Stimulated activated CD8-positive, alpha-beta memory T cell treated with anti-CD3 and anti-CD28 coated beads, Interleukin-7, amount 100 ng/mL, for 48 hours (primary cell): ENCODE measurements at places on chromosomes 4 and X.

DNA sequence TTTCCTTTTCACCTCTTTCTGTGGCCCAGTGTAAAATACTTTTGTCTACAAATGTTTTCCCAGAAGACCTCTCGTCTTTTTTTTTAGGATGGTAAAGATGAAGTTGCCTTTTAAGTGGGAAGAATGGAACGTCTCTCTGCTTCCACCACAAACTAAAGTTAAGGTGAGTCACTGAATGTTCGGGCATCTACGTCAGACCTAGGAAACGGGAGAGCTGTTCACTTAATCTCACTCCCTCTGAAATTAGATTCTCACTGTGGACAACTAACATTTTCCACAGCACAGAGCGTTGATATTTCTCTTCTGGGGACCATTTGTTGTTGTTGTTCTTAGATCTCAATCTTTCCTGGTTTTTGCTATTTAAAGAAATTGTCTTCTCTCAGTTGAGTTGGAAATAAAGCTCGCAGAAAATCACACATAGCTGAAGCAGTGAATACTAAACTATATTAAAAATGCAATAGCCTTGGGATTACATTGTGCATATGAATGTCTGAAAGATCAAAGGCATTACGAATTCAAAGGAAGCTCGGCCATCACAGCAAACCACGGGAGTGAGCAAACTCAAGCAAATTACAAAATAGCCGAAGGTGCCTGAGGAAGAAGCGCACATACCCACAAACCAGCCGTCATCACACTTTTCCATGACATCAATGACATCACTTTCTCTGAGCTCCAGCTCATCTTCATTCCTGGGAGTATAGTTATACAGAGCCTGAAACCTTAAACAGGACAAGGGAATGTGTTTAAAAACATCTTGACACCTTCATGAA is 53.9 kb upstream of the PDLIM3 start:
- DNase-seq: no peak

GRCh38 chr4:181536196-181536746 is 706.9 kb upstream of the TENM3 start:
- no peak for DNase-seq

DNA sequence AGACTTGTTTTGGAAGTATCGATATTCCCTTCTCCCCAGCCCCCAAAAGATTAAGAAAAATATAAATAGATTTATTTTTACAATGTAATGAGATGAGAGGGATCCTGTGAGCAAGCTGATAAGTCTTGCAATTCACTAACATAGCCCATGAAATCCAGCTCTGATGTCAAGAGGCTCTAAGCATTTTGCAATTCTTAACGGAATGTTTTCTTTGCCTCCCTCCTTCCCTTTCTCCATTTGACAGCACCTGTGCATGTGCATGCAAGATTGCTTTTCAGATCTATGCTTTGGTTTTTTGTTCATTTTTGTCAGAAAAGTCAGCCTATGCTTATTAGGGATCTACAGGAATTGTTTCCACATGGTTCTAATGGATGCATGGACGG is 169.9 kb downstream of the SLIT2 start:
- DNase-seq: no peak

DNA sequence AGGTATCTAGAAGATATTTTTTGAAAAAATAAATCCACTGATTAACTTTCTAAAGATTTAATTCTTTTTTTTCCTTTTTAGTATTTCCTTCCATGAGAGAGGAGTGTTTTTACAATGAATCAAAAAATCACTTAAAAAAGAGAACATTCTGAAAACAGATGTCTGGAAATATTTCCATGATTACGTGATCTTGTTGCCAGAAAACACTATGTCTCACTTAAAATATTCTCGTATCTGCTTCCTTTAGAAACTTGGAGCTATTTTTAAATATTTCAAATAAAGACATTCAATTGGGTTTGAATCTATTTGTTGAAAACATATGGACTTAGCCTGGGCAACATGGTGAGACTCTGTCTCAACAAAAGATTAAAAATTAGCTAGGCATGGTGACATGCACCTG is 232.8 kb upstream of the RASGEF1B start:
- DNase-seq: no peak

GRCh38 chr4:96073461-96073860 is 233.6 kb downstream of the PDHA2 start:
- DNase-seq: no peak

- DNase-seq: no peak
Measured at GRCh38 chr4:168836490-168836889, 173.6 kb downstream of the CBR4 start.

- DNase-seq: no peak
Measured at GRCh38 chrX:1434871-1435240, 17.9 kb downstream of the ASMTL start.

DNA sequence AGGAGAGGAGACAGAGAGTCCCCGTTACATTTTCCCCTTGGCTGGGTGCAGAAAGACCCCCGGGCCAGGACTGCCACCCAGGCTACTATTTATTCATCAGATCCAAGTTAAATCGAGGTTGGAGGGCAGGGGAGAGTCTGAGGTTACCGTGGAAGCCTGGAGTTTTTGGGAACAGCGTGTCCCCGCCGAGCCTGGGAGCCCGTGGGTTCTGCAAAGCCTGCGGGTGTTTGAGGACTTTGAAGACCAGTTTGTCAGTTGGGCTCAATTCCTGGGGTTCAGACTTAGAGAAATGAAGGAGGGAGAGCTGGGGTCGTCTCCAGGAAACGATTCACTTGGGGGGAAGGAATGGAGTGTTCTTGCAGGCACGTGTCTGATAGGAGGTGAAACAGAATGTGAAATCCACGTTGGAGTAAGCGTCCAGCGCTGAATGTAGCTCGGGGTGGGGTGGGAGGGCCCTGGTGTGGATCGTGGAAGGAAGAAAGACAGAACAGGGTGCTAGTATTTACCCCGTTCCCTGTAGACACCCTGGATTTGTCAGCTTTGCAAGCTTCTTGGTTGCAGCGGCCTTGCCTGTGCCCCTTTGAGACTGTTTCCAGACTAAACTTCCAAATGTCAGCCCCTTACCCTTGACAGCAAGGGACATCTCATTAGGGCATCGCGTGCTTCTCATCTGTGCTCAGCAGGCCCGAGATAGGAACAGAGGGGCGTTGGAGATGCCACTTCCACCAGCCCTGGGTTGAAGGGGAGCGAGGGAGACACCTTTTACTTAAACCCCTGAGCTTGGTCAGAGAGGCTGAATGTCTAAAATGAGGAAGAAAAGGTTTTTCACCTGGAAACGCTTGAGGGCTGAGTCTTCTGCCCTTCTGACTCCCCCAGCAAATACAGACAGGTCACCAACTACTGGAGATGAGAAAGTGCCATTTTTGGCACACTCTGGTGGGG is 2.7 kb downstream of the SHOX start:
- DNase-seq: no peak

GRCh38 chr4:966266-967112 is 6.9 kb downstream of the DGKQ start:
- no peak for DNase-seq

- no peak for DNase-seq
Measured at GRCh38 chrX:21926116-21926515, 14.4 kb upstream of the SMS start.

GRCh38 chrX:34350561-34351335 is 218.6 kb upstream of the FAM47A start:
- no peak for DNase-seq

DNA sequence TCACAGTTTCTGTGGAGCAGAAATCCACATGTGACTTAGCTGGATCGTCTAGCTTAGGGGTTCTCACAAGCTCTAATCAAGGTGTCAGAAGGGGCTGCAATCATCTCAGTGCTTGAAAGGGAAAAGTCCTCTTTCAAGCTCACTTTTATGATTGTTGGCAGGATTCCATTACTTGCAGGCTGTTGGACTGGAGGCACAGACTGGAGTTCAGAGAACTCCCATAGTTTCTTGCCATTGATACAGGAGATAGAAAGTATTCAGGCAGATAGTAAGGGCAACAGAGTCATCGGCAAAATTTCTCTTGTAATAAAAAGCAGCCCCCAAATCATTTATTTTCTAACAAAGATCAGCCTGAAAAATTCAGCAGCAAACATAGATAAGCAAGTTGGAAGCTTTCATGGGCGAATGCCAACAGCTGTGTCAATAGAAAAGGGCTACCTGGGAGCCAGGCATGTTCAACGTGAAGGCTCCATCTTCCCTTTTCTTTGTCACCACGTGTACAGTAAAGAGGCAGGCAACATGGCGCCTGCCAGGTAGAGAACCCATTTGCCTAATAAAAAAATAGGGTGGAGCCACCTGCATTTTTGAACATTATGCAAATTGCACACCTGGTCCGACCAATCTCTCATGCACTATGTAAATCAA is 64.4 kb downstream of the CXCL13 start:
- no peak for DNase-seq

DNA sequence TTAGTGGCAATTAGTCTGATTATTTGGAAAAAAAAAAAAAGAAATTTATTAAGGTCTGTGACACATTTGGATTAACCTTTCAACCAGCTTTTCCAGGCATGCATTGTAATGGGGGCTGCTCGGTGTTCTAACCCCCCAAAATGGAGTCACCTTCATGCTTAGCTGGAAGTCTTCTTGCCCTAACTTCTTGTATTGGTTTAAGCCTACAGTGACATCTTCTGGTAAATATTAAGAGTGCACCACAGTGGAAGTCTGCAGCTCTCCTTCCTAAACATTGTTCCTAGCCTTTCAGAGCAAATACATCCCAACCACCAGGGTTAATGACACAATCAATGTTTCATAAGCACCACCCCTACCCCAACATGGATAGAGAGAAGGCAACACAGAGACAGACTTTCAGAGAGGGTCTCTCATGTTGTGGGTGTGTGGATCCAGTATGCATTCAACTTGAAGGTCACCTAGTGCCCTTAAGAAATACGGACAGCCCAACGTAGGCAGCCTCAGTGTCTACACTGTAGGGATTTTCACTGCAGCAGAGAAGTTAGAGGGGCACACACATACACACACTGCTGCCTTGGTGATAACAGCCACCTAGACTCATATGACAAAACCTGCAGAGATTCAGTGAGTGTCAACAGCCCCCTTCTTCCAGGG is 142.9 kb upstream of the MBNL3 start:
- no peak for DNase-seq

- no peak for DNase-seq
Measured at GRCh38 chr4:76630741-76631140, 195.7 kb downstream of the SHROOM3 start.

DNA sequence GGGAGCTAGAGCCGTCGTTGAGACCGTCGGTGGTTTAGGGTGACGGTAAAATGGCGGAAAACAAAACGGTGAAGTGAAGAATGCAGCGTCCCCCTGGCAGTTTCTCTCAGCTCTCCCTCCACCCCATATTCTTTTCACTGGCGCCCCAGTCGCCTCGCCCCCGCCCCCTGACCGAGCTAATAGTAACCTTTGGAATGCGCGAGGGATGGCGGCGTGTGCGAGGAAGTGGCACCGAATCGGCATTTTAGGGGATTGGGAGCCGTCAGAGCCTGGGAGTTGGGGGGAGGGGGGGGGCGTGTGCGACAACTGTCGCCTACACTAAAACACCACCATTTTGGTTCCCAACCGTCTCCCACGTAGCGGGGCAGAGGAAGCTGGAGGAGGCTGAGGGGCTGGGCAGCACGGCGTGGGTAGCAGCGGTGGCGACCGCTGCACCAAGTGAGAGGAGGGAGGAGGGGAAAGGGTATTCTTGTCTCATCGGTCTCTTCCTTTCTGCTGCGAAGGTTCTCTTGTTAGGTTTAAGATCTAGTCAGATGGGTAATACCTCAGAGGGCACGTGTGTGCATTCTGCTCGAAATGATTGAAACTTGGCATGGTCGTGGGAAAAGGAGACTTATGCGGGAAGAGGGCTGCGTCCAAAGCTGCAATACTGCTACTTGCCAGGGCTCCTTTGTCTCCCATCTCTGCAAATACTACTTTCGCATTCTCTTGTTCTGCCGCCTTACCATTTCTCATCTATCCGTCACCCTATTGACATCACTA is 840 bp downstream of the ZNF711 start:
- no peak for DNase-seq

GRCh38 chr4:16142598-16143310 is 58.9 kb upstream of the PROM1 start:
- DNase-seq: no peak

DNA sequence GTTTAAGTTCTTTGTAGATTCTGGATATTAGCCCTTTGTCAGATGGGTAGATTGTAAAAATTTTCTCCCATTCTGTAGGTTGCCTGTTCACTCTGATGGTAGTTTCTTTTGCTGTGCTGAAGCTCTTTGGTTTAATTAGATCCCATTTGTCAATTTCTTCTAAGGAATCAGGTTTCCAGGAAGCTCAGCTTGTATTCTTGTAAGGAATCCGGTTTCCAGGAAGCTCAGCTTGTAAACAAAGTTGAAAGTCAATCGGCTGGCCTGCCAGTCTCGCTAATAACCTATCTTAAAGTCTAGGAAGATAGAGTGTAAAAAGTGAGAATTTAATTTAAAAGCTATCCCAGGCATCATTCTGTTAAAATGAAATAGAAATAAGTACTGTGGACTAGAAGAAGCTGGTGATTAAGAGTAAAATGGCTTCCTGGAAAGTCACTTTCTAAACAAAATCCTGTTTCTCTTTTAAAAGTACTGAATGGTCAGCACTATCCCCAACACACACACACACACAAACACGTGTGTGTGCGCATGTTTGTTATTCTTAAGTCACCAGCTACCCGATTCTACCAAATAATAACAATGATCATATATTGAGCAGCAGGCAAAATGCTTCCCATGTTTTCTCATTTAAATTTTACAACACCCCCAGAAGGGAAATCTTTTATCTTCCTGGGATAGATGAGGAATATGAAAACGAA is 171.7 kb downstream of the PAPSS1 start:
- no peak for DNase-seq

- DNase-seq: no peak
Measured at GRCh38 chr4:157572951-157573350, 352.4 kb downstream of the GRIA2 start.

DNA sequence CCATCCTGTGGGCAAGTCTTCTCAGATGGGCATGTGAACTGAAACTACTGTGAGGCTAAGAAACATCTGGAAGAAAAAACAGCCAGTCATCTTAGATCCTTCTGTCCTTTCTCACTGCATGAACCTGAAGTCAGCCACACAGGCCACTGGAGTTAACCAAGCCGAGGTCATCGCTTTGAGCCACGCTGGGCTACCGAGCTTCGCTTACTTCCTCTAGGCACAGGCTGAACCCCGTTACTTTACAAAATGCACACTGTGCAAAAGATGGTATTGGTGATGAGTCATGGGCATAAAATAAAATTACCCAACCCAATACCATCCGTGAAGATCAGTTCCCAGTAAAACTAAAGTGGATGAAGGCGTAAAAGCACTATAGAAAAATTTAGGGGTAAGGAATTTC is 86.2 kb downstream of the MTMR1 start:
- no peak for DNase-seq

GRCh38 chr4:10684631-10685030 is at the start of gene CLNK:
Gene CLNK (minus strand): TSS chr4:10684768. CDS start chr4:10667869, 16,899 bp downstream.
- no peak for DNase-seq

GRCh38 chrX:26253526-26253925 is 37.6 kb downstream of the MAGEB5 start:
- no peak for DNase-seq

DNA sequence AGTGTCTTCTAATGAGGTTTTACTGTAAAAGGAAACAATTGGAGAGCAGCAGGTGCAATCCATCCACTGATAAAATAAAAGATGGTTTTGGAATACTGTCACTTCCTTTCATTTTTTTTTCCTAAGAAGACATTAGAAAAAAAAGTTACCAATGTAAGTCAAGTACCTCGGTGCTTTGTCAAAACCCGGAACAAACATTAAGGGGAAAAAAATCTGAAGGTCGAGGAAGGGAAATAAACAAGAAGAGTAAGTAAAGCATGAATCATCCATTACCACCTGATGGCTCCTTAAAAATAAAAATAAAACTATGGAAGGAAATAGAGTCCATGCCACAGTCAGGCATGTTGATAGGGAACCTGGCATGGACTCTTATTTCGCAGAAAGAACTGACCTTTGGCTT is 15.3 kb upstream of the XPNPEP2 start:
- no peak for DNase-seq
